ENCODE measurements at places on chromosomes 13 and 19.

- DNase-seq: no peak
Observed at GRCh38 chr13:32428581-32429432, 877 bp upstream of the N4BP2L1 start.

DNA sequence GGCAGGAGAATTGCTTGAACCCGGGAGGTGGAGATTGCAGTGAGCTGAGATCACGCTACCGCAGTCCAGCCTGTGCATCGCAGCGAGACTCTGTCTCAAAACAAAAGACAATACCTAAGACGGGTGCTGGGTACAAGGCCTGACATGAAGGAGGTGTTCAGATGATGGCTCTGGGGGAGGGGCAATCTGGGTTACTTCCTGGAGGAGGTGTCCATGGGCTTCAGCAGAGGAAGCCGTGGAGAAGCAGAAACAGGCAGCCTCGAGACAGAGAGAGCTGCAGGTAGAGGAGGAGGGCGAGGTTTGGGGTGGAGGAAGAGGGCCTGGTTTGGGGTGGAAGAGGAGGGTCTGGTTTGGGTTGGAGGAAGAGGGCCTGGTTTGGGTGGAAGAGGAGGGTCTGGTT lies 3.6 kb downstream of the MISP start:
- DNase-seq: no peak

- peak; percentile 42 for DNase-seq
Observed at GRCh38 chr13:20188667-20189553, 3.8 kb downstream of the GJB2 start.

- no peak for DNase-seq
Observed at GRCh38 chr13:113207460-113207859, 1.0 kb downstream of the PCID2 start.

DNA sequence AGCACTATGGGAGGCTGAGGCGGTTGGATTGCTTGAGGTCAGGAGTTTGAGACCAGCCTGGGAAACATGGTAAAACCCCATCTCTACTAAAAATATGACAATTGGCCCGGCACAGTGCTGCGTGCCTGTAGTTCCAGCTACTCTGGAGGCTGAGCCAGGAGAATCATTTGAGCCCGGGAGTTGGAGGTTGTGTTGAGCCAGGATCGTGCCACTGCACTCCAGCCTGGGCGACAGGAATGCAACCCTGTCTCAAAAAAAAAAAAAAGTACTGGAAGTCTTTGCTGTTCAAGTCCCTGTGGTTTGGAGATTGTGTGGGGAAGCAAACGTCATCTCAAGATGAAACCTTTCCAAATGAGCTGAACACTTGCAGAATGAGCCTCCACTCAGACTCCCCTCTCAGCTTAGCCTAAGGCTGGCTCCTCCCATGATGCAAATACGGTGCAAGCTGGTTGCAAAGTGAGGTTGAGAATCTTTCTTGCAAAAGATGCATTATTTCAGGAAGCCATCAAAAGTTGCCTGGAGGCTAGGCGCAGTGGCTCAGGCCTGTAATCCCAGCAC lies 46.2 kb downstream of the MYO9B start:
- DNase-seq: no peak

- no peak for DNase-seq
Observed at GRCh38 chr13:71408416-71408815, 458.6 kb downstream of the DACH1 start.

GRCh38 chr13:102903659-102904407 lies 58.0 kb downstream of the ERCC5 start:
- DNase-seq: peak; percentile 44
